ENCODE measurements at places on chromosomes 2 and 18. TPM values are rescaled to one million over a fixed set of nuclear protein-coding genes. Genes with fewer than 3 reads are reported as not detected.

The TNFRSF11A gene
- total RNA-seq = 0.84 TPM

GRCh38 chr18:28863396-28863795 lies 686.5 kb upstream of the CDH2 start:
- no peak for DNase-seq

DNA sequence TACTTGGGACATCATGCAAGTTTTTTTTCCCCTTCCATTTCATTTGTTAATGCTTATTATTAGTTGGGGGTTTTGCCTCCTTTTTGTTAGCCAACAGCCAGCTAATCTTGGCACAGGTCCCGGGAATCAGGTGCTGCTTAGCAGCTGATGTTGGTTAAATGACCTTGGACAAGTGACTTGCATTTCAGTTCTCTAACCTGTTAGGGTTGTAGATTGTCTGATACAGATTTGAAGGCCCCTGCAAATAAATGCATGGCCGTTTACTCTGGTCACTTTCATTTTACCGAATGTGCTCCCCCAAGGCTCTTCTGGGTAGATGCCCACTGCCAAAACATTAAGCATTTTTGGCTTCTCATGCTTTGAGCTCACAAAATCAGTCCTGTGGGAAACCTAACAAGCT lies 120.9 kb downstream of the SPTBN1 start:
- DNase-seq = no peak

DNA sequence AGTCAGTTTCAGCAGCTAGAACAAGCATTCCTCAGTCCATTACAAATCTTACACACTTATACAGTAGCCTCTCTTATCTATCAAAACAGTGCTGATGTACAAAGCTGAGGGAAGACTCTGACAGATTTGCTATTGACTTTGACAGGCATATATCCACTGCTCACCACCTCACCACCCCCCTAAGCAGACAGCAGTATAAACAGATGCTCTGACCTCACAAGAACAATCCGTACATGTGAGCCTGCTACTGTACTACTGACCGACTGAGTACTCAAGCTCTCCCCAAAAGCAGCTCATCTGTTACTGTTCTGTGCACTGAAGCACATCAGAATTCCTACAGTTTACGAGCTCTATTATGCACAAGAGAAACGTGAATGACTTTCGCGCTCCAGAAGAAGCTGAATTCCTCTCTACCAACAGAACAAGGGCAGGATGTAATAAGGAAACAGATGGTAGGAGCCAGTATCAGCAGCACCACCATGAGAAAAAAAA lies 95.6 kb upstream of the PDE1A start:
- no peak for DNase-seq

The ASPRV1 gene
- 1.8 TPM for total RNA-seq

- no peak for DNase-seq
Observed at GRCh38 chr2:237542001-237542704, 24.2 kb upstream of the PRLH start.

The POLR1A gene
- total RNA-seq = 32.9 TPM

DNA sequence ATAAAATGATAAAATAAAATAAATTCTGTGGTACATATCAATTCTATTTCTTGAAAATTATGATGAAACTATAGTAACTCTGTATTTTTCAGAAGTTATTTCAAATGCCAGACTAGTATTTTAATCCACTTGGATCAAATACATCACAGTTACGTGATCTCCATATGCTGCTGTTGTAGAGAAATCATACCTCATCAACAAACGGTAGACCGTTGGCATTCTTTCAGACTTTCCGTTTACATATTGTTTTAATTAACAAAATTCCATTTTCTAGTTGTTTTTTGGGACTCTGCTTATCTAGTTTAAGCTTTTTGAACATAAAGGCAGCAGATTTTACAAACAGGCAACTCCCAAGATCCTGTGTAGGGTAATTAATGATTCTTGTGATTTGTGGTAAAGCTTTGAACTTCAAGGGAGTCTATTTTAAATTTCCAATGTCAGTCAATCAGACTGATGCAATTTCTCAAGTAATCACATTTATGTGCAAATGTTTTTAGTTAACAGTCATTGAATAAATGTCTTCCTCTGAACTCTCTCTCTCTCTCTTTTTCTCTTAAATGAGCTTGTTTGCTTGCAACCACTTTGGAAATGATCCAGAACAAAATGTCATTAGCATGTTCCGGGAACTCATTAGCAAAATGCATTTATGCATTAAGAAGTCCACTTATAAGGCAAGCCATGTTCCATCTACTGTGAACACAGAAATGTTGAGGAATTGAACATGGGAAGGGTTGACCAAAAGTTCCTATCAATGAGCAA lies 31.8 kb downstream of the NYAP2 start:
- DNase-seq = no peak

- no peak for DNase-seq
Observed at GRCh38 chr2:9765611-9766531, 77.4 kb upstream of the TAF1B start.

The C2orf49 gene
- total RNA-seq = 16.1 TPM

DNA sequence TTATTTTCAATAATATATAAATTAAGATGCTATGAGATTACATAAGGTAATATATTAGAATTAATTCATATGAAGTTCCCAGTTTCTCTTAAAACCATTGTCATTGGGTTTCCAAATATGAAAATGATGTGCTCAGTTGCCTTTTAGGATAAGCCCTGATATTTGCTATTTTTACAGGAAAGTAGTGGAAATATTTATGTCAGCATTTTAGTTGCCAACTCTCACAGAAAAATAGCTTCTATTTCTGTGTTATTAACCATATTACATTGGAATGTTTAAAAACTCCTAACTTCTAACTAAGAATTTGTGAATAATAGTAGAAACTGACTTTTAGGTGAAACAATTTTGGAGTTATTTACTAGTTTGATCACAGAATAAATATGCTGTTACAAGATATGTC lies 74.0 kb downstream of the TMX3 start:
- no peak for DNase-seq

GRCh38 chr2:100246163-100247145 lies 75.8 kb downstream of the LONRF2 start:
- DNase-seq = no peak

GRCh38 chr18:23207191-23207955 lies 72.1 kb downstream of the CABLES1 start:
- DNase-seq = no peak

The G6PC2 gene
- total RNA-seq = not detected

- DNase-seq = no peak
Observed at GRCh38 chr2:88856409-88857135, 165.1 kb downstream of the RPIA start.

DNA sequence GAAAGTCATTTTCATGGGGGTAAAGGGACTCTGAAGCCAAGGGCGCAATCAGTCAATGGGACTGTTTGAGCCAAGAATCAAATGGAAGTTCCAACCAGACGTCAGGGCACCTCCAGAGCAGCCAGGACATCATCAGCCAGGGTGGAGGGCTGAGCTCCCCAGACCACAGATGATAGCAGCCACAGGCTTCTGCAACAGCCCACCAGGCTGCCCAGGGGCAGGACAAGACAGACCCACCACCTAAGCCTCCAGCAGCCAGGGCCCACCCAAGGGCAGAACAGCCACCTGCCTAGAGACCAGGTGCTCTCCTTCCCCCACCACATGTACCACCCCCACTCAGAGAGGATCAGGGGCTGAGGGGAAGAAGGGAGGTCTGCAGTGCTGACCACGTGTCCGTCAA lies 53.8 kb upstream of the SLC66A3 start:
- no peak for DNase-seq

DNA sequence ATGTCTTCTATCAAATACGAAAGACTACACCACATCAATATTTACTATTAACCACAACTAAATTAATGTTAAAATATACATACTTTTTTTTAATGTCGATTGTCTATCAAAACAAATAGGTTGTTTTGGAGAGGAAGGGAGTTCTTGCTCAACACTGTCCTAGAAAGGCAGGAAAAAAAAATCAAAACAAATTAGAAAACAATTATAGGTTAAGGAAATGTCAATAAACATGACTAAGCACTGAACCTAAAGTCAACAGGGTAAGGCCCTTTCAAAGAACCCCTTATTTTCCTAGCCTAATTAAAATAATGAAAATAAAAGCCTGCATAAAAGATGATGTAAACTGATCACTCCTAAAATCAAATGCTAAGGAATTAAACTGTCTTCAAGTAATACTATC lies 2.8 kb downstream of the CEP76 start:
- no peak for DNase-seq

The METTL4 gene
- 5.0 TPM for total RNA-seq

DNA sequence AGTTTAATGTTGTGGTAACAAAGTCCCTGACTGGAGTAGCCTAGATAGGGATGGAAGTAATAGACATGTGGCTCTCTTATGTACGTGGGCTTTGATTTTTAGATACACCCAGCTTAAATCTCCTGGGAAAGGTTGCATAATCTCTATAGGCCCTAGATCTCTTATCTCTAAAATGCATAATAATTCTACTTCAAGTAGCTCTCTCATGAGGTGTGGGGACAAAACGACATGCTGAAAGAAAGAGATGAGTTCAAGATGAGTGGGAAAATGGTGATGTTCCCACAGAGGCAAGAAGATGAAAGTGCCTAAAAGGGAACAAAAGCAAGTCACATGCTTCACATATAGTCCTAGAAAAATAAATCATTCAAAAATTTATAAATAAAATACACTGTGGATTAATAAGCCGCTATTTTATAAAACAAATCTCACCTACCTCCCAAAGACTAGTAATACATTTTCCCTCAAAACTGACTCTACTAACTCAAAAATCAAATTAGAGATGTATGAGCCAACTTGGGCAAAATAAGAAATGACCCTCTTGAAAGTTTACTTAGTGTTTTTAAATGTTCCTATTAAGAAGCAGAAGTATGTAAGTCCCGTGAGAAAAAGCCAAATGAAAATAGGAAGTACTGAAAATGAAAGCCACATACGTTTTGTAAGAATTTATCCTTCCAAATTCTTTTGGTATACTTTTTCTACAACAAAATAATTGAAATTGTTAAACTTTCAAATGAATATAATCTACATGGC lies 148.2 kb upstream of the ITGA4 start:
- no peak for DNase-seq

DNA sequence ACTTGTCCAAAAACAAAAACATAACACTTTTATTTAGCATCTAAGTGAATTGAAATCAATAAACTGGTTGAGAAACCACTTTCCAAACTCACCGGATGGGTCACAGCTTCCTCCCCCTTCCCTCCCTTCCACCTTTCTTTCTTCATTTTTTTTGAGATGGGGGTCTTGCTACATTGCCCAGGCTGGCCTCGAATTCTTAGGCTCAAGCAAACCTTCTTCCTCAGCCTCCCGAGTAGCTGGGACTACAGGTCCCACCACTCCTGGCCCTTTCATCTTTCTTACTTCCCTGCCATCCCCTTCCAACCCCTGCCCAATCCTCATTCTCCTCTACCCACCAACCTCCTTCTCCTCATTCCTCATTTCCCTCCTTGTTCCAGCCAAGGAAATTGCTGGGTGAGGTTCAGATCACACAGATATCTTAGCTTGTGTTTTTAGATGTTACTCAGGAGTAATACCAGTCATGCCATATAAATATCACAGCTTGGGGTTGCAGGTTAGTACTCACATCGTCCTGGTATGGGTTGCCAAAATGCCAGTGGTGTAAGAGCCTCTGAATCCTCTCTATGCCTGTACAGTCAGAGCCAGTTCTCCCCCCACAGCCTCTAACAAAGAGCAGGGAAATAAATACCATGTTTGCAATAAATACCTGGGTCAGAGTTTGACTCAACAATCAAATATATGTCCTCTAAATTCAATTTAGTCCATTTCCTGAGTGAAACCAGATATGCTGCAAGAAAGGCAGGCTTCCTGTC lies 132.7 kb upstream of the NDUFV2 start:
- no peak for DNase-seq

DNA sequence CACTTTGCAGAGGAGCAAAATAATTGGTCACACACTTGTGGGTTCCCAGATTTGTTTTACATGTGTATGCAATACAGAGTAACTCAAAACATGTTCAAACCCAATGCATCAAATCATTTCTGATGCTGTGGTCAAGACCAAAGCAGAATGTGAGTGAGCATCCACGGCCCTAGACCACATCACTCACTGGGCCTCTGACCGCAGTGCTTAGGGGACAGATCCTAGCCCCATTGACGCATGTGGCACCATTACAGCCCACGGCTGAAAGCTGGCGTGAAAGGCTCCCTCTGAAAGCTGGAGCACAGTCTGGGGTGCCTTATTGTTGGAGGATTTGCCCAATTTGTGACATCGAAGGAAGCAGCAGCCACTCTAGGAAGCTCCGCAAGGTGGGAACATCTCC lies 498.8 kb upstream of the TCF4 start:
- DNase-seq = no peak

DNA sequence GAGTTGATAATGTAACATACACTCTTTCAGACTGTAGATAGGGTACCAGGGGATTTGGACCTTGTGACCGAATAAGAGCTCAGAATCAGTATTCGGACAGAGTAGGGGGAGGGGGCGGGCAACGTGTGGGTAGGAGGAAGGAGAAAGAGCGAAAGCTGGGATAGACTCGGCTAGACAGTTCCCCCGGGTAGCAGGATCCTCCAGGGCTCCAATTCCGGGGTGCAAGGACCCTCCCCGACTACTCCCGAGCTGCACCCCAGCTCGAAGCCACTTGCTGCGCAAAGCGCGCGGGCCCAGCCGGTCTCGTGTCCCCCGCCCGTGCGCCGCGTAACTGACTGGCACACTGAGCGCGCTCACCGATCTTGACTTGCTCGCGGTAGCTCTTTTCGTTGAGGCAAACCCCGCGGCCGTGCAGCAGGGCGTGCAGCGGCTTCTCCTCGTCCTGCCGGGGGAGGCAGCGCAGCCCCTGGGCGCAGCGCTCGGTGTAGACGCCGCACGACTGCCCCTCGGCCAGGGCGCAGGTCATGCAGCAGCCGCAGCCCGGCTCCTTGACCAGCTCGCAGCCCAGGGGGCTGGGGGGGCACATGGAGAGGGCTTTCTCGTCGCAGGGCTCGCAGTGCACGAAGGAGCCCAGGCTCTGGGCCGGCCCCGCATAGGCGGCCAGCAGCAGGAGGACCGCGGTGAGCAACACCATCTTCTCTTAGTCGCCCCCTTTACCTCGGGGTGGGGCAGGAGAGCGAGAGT lies 1.1 kb downstream of the IGFBP5 start:
- peak; percentile 86 for DNase-seq

GRCh38 chr2:63669596-63669995 lies 80.8 kb downstream of the MDH1 start:
- no peak for DNase-seq

The ANTXR1 gene
- 8.8 TPM for total RNA-seq

The MALL gene
- total RNA-seq = 4.7 TPM

GRCh38 chr18:3319399-3319798 lies 57.5 kb downstream of the MYL12B start:
- DNase-seq = no peak
